ENCODE measurements at places on chromosomes 4 and X.

DNA sequence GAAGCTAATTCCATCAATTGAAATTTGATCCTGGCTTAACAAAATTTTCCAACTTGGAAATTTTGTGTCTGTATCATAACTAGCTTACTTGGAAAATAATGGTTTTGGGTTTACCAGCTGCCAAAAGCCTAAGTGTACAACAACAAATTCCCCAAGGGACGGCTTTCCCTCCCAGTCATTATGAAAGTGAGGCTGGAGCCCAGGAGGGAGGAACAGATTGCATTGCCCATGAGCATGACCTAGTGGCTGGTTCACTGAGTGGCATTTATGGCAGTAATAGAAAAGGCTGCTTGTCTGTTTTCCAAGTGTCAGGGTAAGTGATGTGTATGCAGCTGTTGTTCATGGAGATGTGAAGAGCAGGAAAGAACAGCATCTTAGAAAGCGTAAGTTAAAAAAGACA, 70.8 kb upstream of the HHIP start:
- DNase-seq = peak; percentile 5

GRCh38 chr4:138003248-138003647, 238.9 kb downstream of the SLC7A11 start:
- no peak for DNase-seq

GRCh38 chr4:48594180-48594579, 104.1 kb downstream of the ZAR1 start:
- DNase-seq = no peak

DNA sequence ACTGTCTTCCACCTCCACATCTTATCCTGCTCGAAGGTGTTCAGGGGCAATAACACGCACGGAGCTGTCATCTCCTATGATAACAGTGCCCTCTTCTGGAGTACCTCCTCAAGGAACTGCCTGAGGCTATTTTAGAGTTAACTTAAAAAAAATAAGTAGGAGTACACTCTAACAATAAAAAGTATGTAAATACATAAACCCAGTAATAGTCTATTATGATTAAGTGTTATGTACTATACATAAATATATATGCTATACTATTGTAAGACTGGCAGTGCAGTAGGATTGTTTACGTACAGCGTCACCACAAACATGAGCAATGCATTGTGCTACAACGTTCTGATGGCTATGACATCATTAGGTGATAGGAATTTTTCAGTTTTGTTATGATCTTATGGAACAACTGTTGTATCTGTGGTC, 34.5 kb upstream of the TLR2 start:
- peak; percentile 4 for DNase-seq

DNA sequence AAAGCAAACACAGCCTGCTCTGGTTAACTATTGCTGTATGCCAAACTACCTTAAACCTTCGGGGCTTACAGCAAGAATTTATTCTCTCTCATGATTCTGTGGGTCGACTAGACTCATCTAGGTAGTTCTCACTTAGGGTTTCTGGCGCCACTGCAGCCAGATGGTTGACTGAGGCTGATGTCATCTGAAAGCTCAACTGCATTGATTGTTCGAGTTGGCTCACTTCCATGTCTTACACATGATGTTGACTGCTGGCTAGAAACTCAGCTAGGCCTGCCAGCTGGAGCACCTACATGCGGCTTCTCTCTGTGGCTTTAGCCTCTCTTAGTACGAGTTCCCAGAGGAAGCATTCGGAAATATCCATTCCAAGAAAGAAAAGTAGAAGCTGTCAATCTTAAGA, 103.2 kb downstream of the SRPX start:
- DNase-seq = no peak

- DNase-seq = no peak
Measured at GRCh38 chr4:177105536-177105935, 204.1 kb upstream of the NEIL3 start.

DNA sequence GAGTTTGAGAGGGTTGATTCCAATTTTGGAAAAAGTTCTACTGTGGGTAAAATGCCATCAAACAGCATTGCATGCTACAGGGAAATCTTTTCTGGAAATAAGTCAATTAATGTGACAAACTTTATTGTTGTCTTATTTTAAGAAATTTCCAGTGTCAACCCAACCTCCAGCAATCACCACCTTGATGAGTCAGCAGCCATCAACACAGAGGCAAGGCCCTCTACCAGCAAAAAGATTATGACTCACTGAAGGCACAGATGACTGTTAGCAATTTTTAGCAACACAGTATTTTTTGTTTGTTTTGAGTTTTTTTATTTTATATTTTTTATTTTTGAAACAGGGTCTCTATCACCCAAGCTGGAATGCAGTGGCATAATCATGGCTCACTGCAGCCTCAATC, 165.4 kb upstream of the C1QTNF7 start:
- no peak for DNase-seq

GRCh38 chr4:15118292-15118691, 116.0 kb downstream of the CPEB2 start:
- DNase-seq = no peak

DNA sequence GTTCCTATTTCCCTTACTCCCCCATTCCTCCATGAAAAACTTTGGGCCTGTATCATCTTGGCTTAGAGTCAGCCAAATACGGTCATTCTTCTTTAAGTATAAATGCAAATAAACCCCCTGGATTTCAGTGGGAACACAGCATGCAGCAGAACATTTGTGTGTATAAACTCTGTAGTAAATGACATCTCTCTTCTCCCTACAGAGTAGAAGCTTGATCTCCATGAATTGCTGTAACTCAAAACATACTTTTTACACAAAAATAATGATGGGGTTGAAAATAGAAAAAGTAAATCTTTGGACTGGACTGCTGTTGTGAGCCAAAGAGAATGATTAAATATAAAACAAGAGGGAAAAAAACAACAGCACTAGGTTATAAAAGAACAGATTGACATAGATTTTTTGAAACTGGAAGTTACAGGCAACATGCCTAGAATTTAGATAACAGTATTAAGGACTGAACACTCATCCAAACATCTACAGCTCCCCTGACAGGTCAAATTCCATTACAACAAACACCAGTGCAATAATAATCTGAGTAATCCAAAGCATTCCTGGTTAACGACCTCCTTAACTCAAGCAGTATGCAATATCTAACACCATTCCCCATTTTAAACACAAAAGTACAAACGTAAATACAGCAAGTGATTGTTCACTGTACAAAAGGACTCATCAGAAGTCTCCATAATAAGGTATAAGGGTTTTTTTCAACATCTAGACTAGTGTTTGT, 30.7 kb downstream of the TSPAN5 start:
- no peak for DNase-seq

DNA sequence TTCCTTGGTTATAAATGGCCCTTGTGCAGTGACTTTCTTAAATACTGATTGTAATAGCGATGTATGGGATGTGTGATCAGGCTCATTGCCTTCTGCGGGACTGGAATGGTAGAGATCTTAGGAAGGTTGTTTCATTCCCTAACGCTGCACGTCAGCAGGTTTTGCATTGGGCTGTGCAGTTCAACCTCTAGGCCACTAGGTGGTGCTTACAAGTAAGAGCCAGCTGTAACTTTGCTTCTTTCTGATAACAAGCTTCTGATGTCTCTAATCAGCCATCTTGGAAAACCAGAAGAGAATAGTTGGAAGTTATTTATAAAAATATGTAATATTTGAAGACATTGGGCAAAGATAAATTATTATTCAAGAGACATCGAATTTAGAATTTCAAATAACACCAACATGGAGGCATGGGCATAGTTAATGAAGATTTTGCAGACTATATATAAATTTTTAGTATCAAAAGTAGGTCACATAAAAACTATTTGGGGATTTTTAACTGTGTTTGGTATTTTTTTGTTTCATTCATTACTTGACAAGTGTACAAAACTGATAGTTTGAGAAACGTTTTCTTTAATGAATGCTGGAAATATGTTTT, 339.7 kb upstream of the PCDH7 start:
- peak; percentile 61 for DNase-seq

All from NCI-H1105 treated with DMSO at 0.1 percent for 48 hours (cell line).